ENCODE measurements at places on chromosomes 2 and 18.

- DNase-seq: no peak
Observed at GRCh38 chr18:70426818-70427217, 138.0 kb downstream of the SOCS6 start.

DNA sequence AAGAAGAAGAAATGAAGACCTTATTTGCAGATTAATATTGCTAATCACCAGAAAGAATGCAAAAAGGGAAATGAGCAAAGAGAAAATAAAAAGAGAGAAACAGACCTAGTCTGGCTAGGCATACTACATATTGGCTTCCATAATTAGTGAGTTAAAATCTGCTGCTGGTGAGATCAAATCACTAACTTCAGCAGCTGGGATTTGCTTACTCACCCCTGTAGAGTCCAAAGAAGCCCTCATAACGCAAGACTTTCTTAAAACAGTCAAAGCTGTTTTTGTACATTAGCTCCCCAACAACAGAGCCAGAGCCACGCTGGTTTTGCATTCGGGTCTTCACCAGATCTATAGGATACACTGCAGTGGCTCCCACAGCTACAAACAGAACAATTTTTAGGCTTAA lies 80.9 kb downstream of the SLC25A12 start:
- DNase-seq: no peak

DNA sequence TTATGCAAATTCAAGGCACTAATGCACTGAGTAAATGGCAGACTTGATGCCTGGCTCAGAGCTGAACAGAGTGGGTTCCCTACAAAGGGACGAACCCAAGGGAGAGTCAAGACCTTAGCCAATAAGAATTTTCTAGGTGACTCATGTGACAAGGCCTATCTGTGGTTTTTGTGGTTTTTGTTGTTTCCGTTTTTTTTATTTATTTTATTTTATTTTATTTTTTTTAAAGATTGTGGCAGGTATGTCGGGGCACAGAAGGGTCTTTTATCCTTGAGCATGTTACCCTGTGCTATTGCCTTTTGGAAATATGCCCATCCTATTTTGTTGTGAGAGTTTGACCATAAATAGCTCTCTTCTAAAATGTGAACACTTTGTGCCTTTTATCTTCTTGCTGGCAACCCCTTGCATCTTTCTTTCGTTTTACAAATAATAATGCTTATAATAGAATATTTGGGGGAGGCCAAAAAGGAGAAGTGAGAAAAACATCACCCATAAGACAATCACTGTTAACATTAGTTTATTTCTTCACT lies 113.4 kb upstream of the AQP4 start:
- no peak for DNase-seq

DNA sequence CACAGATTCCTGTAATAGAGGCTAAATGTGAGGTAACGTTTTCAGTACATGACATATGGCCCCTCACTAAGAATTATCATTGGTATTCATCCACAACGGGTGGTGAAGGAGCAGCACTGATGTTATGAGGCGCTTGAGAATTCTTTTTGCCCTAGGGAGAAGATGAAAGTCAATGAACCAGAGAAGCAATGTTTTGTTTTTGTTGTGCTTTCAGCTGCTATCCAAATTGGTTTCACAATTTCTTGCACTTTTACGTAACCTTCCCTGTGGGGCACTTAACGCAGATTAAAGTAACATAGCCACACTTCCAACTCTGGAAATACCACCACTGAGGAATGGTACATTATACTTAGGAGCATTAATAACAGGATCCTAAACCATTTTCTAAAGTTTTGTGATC lies 13.3 kb upstream of the CCDC85A start:
- peak; percentile 59 for DNase-seq

DNA sequence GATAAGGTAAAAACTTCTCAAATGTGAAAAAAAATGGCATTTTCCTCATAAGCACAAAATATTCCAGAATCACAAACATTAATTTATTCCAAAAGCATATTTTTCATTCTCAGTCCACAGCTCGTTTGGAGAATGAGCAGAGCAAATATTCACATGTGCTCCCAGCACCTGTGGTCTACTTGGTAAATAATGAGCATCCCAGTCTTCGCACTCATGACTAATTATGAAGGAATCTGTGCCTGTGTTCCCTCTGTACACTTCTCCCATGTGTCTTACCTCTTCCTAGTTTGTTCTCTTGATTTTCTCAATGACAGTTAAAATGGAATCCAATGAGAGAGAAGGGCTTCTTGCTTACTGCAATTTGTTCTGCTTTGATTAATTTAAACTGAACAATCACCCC lies 671.0 kb upstream of the SOX11 start:
- no peak for DNase-seq

DNA sequence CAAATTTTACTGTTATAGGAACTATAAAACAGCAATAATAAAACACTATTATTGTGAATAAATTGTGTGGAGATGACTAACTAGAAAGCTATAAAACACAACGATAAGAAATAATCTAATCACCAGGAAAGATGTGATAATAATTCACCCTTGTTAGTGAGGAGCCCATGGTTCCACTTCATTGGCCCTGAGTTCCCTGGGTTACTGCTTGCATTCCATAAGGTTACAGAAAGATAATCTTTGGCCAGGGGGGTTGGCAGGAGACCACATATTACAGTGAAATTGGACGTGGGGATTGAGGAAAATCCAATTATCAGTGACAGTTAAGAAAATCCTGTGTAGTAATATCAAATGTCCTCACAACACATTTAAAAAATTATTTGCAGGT lies 2.5 kb upstream of the CPO start:
- no peak for DNase-seq

DNA sequence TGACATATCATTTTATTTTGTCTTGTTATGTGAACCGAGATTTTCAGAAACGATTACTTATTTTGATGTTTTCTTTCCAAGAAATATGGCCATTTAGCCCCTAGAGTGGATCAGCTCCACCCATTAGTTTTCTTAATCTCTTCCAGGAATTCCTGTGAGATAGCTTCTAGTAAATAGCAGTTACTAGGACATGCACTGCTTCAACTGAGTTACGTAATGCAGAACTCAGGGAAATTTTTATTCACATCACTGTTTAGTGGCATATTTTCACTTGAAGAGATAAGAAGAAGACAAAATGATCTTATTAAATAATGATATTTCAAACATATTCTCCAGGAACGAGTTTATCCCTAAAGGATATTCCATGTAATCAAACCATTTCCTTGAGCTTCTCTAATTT lies 573.5 kb upstream of the CNTNAP5 start:
- DNase-seq: no peak

DNA sequence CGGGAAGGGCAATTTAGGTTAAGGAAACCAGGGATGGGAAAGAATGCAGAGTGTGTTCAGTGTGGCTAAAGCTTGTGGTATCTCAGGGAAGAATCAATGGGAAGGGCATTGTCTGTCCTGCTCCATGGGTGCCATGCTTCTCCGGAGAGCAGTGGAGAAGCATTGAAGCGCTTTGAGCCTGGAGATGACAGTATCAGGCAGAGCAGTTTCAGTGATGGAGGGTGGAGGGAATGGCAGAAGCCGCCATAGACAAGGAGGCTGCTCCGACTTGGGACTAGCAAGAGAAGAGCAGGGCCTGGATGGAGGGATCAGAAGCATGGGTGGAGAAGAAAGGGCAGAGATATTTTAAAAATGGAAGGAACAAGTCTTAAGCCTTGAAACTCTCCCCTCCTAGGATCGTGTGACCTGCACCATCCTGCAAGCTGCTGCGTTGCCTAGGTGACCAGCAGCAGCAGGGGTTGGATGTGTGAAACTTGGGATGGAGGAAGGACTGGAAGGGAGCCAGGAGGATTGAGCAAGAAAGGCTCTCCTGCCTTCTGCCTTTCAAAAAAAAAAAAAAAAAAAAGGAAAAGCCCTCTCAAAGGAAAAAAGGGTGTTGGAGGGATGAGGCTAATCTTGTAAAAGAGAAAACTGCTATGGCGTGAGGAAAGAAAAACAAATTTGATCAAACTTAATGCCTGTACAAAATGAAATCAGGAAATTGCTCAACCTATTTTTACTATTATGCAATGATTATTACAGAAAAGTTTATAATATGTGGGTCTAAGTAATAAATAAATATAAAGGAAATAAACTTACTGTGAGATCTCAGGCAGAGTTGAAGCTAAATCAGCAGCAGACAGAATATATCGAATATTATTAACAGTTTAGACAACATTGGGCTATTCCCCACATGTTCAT lies 493.8 kb upstream of the NRP2 start:
- peak; percentile 79 for DNase-seq

- DNase-seq: no peak
Observed at GRCh38 chr2:78992807-78993517, 32.5 kb upstream of the REG3G start.

DNA sequence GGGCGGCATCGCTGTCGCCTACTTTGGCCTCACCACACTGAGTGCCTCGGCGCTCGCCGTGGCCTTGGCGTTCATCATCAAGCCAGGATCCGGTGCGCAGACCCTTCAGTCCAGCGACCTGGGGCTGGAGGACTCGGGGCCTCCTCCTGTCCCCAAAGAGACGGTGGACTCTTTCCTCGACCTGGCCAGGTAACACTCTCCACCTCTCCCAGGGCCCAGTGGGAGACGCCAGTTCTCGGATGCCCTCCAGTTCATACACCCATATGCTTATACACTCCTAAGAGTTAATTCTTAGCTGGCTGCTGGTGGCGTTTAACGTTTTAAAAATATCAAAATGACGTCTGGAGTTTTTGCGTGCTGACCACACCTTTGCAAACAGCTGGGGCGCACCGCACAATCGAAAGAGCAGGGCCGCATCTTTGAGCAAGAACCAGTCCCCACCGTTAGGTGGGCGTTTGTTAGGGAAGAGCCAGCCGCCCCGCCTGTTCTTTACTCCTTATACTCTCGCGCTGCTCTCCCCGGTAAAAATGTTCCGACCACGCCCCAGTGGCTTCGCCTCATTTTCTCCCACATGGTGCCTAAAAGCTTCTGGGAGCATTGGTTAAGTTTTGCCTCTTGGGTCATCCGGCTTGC lies 899 bp downstream of the SLC1A4 start:
- no peak for DNase-seq

DNA sequence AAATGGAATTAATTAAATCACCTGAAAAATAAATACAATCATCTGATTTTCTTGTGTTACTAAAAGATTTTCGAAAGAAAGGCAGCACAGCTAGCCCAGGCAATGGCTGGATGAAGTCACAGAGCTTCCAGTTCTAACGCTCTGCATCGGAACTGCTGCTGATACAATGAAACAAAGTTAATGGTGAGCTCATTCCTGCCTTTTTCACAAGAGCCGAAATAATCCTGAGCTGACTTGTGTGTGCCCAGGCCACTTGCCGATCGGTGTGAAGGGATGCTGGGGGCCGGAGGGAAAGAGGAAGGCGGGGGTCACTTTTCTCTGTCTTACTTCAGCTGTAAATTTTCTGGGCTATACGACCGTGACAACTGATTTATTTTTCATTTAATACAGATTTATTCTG lies 149.5 kb downstream of the INO80D start:
- DNase-seq: no peak

GRCh38 chr18:76370686-76371085 lies 124.4 kb downstream of the ZNF516 start:
- no peak for DNase-seq

DNA sequence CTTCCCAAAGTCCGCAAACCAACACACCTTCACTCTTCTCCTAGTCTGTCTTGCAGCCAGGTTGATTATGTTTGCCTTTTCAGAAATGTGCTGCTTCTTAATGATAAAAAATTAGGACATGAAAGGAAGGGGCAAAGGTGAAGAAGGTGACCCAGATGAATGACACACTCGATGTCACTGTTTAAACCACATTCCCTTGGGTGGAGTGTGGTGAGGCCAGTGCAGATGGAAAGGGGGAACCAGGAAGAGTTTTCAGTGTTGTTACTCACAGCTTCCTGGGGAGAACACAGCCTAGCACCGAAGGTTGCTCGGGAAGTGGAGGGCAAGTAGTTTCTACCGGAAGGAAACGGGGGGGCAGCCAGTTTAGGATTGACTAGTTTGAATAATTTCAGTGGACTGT lies 57.2 kb upstream of the BOD1L2 start:
- no peak for DNase-seq

DNA sequence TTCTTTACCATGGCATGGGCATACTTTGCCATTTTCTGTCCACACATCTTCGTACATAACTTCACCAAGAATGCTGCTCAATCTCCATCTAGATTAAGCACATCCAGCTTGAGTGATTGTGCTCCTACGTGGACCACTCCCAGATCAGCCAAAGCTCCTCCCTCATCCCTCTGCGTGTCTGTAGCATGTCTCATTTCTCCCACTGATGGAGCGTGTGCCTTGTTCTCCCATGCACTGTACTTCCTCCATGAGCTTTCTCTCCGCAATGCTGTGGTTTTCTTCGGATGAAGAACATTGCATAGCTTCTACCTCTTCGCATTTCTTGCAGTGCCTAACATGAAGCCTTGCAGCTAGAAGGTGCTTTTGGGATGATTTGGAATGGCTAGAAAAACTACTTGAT lies 13.5 kb downstream of the CCL20 start:
- no peak for DNase-seq

DNA sequence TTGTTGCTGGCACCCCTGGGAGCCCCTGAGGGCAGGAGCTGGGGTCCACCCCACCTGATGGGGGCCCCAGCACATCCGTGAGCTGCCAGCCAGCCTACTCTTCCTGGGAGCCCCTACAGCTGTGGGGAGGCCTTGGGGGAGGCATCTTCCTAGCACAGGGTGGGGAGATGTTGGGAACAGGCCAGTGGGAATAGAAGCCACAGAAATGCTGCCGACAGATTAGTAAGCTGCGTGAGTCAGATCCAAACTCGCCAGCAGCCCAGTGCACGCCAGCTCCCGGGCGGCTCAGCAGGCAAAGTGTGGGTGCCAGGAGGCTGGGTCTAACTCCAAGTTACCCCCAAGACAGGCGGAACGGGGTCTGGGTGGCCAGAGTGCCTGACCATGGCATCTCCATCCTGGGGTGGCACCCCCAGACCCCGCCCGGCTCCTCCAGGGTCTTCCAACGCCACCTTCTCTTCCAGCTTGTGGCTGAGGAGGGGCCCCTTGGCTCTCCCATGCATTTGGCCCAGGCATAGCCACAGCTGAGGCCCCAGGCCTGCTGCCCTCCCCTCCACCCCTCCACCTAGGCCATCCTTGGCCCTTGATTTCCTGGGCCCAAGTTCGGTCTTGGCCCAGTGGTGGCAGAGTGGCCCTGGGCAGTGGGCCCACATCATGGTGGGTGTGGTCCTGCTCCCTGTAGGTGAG lies 15.3 kb downstream of the CROCC2 start:
- DNase-seq: peak; percentile 94

GRCh38 chr2:48728840-48729239 lies 26.7 kb downstream of the LHCGR start:
- no peak for DNase-seq

- no peak for DNase-seq
Observed at GRCh38 chr2:186639939-186640338, 50.1 kb downstream of the ITGAV start.

DNA sequence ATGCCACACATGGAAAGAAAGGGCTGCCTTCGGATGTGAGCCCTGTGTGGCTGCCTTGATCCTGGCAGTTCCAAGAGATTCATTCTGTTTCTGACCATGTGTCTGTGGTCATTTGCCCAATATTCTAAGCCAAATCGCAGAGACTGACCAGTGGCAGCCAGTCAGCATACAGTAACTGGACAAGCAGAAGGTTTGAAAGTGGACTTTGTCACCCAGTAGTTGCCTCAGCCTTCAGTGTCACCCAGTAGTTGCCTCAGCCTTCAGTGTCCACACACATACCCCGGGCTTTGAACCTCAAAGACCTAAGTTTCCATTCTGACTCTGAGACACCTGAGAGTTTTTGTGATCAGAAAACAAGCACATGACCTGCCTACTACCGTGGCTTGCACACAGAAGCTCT lies 5.0 kb downstream of the RFX8 start:
- DNase-seq: no peak
